ENCODE measurements at places on chromosomes 11 and 22.

DNA sequence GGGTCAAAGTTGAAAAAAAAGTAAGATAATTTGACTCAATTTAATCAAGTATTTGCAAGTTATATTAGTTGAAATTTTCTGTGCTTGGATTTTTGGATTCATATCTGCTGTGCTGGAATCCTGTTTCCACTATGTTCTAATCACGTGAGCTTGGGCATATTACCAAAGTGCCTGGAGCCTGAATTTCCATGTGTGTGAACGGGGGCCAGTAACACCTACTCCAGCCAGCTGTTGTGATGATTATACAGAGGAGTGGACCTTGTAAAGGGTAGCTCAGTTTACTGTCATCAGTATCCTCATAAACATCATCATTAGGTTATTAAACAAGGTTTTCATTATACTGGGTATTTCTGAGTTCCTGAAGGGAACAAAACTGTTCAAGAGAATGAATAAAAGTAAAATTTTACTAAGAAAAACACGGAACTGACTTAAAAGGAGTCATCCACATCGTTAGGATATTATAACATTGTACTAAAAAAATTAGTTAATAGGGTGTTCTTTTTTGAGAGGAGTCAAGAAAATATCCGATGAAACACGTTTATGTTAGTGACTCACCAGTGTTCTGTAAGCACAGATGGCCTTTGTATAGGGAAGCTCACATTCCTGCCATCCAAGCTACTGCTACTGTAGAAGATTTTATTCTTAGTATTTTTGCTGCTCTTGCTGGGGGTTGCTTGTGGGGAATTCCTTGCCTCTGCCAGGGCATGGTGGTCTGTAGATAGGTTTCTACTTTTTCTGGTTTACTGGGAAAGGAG is 144.1 kb downstream of the ARHGAP42 start:
- DNase-seq, result no peak

- DNase-seq, result peak; percentile 30
Measured at GRCh38 chr11:129720156-129720555, 95.5 kb upstream of the TMEM45B start.

- no peak for DNase-seq
Measured at GRCh38 chr11:66489636-66490035, 9.4 kb downstream of the DPP3 start.

DNA sequence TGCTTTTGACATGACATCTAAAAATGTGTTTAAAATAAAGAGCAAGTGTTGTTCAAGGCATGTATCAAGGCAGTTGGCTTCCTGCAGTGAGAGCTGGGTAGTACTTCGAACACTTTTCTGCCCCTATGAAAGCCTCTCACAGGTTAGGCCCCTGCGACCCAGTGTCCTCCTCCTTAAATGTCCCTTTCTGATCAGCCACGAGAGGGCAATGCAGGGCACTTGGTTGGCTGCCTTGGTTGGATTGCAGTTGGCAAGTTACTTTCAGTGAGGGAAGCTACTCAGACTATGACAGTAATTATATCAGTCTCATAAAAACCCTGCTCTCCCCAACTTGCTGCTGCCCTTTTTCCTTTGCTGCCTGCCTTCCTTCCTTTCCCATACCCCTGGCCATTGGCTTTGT is 743.8 kb downstream of the NTM start:
- DNase-seq, result no peak

DNA sequence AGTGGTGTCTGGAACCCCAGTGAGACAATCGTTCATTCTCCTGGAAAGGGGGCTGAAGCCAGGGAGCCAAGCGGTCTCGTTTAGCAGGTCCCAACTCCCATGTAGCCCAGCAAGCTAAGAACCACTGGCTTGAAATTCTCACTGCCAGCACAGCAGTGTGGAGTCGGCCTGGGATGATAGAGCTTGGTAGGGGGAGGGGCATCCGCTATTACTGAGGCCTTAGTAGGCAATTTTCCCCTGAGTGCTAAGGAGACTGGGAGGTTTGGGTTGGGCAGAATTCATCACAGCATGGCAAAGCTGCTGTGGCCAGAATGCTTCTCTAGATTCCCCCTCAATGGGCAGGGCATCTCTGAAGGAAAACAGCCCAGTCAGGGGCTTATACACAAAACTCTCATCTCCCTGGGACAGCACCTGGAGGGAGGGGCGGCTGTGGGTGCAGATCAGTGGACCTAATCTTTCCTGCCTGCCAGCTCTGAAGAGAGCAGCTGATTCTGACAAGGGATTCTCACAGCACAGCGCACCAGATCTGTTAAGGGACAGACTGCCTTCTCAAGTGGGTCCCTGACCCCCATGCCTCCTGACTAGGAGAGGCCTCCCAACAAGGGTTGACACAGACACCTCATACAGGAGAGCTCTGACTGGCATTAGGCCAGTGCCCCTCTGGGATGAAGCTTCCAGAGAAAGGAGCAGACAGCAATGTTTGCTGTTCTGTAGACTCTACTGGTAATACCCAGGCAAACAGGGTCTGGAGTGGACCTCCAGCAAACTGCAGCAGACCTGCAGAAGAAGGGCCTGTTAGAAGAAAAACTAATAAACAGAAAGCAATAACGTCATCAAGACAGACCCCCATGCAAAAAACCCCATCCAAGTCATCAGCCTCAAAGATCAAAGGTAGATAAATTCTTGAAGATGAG is 14.8 kb downstream of the OR52M1 start:
- no peak for DNase-seq

DNA sequence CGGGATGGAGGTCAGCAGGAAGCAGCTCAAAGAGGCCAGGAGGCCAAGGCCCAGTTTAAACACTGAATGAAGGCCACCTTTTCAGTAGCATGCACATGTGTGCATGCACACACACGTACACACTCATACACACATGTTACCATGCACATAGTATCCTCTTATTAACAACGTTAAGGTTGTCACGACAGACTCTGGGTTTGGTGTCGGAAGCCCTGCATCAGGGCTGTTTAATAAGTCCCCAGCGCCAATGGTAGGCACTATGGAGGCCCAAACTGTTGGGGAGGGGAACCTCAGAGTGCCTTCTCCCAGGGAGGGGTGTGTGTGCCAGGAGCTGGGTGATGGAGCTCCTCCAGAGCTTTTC is 39.5 kb upstream of the ADA2 start:
- no peak for DNase-seq
